NCI-H146 (cell line): ENCODE measurements at places on chromosomes 11 and 22.

- DNase-seq = peak; percentile 64
Observed at GRCh38 chr11:117875382-117876058, 938 bp downstream of the FXYD6 start.

GRCh38 chr11:65036931-65037330 lies 4.1 kb upstream of the SAC3D1 start:
- DNase-seq = no peak

GRCh38 chr22:42151924-42152635 lies 21.5 kb upstream of the CYP2D6 start:
- DNase-seq = no peak

DNA sequence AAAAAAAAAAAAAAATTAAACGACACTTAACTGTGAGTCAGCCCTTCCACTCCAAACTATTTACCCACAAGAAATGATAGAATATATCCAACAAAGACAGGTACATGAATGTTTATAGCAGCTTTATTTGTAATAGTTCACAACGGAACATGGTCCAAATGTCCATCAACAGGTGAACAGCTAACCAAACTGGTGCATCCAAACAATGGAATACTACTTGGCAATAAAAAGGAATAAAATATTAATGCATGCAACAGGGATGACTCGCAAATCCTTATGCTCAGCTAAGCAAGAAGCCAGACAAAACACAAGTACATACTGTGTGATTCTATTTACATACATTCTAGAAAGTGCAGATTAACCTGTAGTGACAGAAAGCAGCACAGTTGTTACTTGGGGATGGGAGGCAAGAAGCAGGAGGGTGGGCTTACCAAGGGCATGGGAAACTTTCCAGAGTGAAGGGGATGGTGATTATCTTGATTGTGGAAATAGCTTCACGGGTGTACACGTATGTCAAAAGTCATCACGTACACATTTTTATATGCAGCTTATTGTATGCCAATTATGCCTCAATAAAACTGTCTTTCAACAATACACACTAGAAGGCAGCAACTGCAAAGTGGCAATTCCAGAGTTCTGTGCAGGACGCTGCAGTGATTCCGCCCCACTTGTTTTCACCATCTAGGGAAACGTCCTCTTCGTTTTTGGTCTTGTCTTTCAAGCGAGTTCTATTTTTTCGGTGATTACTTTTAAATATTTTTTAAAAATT lies 6.7 kb upstream of the SF1 start:
- no peak for DNase-seq

- peak; percentile 84 for DNase-seq
Observed at GRCh38 chr11:78079232-78080083, at the start of gene NDUFC2. NDUFC2 (minus strand) TSS chr11:78079862; CDS start chr11:78079744, 118 bp downstream.

DNA sequence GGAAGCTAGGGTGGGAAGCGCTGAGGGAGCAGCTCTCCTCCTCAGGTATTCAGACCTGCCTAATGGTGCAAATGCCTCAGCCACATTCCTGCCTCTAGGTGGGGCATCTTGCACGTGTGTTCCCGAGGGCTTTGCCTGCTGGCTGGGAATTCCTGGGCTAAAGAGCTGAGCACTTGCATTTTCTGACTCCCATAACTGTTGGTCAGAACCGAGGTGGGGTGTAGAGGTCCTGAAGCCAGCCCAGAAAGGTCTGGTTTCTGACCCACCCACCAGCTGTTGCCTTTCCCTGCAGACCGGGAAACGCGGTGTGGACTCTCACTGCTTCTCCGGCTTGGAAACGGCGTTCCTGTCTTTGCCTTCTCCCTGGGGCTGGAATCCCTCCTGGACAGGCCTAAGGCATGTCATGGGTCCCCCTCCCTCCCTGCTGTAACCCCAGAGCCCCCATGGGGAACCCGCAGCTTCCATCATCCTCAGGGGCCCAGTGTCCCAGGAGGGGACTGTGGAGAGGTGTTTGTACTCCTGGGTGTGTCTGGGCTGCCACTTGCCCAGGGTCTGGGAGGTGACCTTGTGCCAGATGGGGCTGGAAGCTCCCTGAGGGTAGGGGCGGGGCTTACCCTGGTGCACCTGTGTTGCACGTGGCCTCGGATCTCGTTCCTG lies 24.0 kb upstream of the SMIM38 start:
- peak; percentile 41 for DNase-seq

- no peak for DNase-seq
Observed at GRCh38 chr22:42177891-42178336, 47.3 kb upstream of the CYP2D6 start.

DNA sequence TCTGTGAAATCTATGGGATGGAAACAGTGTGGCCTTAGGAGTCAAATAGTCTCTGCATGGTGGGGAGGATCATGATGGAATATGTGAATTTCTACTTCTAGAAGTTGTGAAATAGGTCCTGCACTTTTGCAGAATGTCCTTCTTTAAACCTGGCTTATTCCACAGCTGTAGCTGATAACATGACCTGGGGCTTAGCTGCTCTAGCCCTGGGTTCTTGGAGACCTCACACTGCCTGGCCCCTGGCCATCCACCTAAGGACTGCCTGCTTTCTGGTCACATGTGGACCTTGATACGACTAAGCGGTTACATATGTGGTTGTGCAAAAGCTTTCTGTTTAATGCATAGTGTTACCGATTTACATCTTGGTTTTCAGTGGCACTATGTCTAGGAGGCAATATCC lies 88.2 kb downstream of the SWAP70 start:
- no peak for DNase-seq

DNA sequence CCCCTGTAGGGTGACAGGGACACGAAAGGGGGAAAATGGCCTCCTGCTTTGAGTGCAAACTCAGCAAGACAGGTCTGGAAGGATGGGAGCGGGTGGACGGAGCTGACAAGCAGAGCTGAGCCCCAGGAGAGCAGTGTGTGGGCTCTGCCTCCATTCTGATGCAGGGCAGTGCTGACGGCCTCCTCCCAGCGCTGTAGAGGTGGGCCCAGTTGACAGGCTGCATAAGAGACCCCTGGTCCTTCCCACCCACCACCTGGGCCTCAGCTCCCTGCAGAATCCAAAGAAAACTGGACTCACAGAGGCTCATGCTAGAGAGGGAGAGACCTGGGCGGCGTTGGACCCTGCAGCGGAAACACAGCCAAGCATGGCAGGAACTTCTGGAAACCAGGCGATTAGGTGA lies 1113.4 kb downstream of the BRD1 start:
- no peak for DNase-seq

- no peak for DNase-seq
Observed at GRCh38 chr11:62644220-62644619, 2.2 kb downstream of the GANAB start.

- no peak for DNase-seq
Observed at GRCh38 chr11:68146010-68146540, 24.9 kb upstream of the CHKA start.

DNA sequence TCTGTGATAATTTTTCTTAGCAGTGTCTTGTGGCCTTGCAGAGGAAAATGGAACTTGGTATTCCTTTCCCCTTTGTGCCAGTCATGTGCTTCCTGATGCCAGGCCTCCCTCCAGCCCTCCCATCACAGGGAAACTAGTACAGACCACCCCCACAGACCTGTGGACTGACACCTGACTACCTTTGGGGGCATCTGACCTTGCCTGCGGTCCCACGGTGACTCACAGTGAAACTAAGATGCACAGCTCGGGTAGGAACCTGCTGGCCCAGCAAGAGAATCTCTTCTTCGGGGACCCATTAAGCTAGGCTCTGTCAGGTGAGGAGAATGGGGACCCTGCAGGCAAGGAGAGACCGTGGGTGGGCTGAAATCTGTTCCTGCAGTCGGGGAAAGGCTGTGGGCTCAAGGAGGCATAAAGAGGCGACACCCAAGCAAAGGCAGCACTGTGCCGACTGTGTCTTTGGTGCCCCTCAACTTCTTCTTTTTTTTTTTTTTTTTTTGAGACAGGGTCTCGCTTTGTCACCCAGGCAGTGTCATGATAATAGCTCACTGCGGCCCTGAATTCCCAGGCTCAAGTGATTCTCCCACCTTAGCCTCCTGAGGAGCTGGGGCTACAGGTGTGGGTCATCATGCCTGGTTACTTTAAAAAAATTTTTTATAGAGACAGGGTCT lies 20.8 kb upstream of the PEX26 start:
- no peak for DNase-seq
